ENCODE measurements at places on chromosomes 3 and 15.

DNA sequence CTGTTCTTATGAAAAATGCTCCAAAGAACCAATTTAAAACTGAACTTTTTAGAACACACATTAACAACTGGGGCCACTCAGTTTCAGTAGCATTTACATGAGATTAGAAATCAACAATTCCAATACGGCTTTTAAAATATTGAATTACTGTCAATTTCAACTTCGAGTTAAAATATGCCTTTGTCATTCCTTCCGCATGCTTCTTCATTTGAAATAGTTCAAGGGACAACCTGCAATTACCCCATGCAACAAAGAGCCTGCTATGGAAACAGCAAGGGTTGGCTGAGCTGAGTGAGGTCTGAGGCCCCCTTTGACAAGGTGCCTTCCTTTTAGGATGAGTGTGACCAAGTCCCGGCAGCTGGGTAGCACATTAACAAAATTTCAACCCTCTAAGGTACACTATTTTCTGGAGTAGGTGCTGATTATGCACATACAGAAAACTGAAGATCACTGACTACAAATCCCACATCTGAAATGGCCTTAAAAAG, 11.6 kb downstream of the PDCD10 start:
- DNase-seq: no peak

- DNase-seq: no peak
These were observed 210.2 kb downstream of the ADAMTS17 start for GRCh38 chr15:100131321-100132224.

- no peak for DNase-seq
These were observed 63.2 kb upstream of the IQSEC1 start for GRCh38 chr3:13136426-13136825.

- DNase-seq: no peak
These were observed 70.5 kb downstream of the POLR2M start for GRCh38 chr15:57777003-57777402.

DNA sequence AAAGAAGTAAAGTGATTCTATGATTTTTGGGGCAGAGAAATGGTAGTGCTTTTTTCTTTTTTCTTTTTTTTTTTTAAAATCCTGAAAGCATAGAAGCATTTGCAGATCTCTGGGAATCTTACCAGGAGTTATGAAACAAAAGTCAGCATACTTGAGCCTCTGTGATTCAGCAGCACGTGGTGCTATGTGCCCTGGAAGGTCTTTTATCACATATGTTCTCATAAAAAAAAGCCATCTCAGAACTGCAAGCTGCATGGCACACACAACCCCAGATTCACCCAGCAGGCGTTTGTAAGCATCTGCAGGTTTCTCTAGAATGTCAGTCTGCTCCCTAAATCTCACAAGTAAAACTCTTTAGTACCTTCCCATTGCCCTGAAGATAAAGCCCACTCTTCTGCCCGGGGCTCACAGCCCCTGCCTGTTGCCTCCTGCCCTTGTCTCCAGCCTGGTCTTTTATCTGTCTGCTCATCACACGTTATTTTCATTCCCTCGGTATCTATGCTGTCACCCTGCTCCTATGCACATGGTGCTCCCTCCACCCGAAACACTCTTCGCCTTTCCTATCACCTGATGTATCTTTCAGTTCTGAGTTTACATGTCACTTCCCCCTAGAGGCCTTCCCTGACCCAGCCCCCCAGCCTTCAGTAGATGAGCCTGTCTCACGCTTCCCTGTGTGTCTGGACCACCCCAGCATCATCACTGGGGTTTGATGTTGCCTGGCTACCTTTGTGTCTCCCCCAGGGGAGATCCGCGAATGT, 72.4 kb downstream of the CHDH start:
- peak; percentile 16 for DNase-seq

DNA sequence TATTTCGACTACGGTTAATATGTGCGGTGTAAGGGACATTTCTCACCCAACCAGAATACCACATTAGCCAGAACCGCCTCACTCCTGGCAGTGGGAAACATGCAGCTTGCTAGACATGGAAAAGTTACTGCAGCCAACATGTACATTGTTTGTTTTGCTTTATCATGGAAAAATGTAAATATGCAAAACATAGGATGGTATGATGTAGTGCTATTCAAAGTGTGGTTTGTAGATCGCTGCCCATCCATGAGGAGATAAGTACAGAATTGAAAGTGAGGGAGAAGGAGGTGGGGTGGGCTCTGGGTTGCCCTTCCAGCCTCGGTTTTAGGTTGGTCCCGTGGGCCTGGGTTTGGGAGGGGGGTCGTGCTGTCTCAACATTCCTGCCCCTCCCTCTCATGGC, 42.5 kb upstream of the SPESP1 start:
- no peak for DNase-seq

GRCh38 chr15:93428807-93429351, 339.9 kb upstream of the RGMA start:
- no peak for DNase-seq

DNA sequence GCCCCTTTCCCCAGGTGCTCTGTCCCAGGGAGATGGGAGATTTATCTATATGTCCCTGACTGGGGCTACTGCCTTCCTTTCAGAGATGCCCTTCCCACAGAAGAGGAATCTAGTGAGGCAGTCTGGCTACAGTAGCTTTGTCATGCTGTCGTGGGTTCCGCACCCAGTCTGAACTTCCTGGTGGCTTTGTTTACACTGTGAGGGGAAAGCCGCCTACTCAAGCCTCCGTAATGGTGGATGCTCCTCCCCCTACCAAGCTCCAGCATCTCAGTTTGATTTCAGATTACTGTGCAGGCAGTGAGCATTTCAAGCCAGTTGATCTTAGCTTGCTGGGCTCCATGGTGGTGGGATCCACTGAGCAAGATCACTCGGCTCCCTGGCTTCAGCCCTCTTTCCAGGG, 35.4 kb upstream of the SLC7A14 start:
- DNase-seq: no peak

DNA sequence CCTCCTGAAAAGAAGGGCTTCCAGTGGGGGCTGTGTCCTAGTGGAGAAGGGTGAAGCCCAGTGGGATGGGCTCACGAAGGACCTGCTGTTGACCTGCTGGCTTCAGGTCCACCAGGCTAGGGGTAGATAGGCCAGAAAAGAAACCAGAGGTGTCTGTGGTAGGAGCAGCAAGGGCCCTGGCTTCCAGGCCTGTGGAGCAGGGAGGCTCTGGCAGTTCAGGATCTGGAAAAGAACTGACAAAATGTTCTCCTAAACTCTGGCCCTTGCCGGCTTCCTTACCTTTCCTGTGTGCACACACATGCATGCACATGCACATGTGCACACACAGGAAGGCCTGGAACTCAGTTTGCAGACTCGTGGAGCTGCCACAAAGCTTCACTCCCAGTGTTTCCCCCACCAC, 49.7 kb downstream of the ABHD2 start:
- DNase-seq: no peak

GRCh38 chr3:53700441-53700840, 145.8 kb downstream of the CHDH start:
- no peak for DNase-seq

GRCh38 chr15:55003965-55004873, 192.5 kb downstream of the RSL24D1 start:
- peak; percentile 6 for DNase-seq

- DNase-seq: peak; percentile 33
These were observed 1109.3 kb downstream of the ROBO2 start for GRCh38 chr3:78148986-78149717.

DNA sequence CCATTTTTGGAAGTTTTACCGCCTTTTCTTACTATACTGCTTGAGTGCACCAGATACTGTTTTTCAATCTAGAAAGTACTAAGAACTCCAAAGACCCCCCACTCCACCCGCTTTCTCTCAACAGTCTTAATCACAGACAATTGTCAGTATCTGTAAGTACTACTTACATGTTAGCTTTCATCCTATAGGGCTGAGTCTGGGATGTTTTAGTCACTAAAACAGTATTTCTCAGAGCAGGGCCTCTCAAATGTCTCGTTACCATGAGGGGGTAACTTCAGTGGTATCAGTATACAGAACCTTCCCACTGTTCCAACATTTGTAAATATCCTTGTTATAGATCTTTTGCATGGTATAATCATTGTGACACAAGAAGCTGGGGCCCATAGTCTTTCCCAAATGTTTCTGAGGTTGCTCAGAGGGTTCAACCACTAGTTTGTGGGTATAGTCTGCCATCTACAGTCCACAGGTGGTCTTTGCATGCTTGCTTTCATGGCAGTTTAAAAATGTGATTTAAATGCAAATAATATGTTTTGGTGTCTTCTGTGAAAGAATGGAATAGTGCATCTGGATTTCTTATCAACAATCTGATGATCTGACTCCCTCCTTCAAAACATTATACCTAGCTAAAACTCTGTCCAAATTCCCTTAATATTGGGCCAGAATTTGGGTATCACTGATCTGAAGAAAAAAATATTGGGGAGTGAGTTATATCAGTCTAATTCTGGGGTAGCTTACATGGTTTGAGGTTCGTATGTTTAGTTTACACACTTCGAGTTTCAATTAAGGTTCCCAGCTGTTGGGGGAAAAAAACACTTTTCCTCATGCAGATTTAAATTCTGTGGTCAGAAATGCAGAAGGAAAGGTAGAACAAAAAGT, 18.0 kb upstream of the DNAJC13 start:
- DNase-seq: peak; percentile 50

DNA sequence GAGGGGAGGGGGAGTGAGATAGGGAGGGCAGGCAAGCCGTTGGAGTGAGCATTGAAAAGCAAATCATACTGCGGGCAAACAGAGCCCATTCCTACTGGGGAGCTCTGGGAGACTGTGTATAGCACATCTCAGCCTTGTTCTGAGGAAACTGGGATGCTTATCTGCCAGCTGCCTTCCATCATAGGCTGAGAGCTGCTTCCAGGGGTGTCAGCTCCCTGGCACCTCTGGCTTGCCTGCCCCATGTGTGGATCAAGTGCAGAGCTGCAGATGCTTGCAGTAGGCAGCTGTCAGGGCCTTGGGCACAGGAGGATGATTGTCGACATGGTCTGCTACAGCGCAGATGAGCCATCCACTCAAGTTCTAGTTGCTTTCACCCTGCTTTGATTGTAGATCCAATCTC, 86.8 kb downstream of the CHRNA7 start:
- no peak for DNase-seq

Data from A172 (cell line).